ENCODE measurements at places on chromosomes 6 and 20.

- no peak for DNase-seq
These were observed 319.1 kb upstream of the NT5E start for GRCh38 chr6:85130743-85131142.

DNA sequence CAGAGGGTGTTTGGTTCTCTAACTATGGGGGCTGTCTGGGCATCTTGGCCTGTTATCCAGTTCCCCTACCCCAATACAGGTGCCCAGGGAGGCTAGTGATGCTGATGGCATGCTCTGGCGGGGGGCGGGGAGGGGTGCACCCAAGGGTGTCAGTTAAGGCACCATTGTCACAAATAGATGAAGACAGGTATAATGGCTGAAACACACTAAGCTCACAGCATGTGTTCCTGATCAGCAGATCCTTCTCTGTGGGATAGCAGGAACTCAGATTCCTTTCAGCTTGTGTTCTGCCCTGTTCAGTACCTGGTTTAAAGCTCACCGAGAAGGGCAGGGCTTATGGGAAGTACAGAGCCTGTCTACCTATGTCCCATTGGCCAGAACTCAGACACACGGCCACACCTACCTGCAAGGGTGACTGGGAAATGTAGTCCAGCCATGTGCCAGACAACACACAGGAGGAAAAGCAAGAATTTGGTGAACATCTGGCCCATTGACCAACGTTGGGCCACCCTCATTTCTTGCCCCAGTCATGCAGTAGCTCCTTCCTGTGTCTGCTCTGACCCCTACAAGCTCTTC is 3.4 kb upstream of the RSPO4 start:
- DNase-seq: peak; percentile 16

DNA sequence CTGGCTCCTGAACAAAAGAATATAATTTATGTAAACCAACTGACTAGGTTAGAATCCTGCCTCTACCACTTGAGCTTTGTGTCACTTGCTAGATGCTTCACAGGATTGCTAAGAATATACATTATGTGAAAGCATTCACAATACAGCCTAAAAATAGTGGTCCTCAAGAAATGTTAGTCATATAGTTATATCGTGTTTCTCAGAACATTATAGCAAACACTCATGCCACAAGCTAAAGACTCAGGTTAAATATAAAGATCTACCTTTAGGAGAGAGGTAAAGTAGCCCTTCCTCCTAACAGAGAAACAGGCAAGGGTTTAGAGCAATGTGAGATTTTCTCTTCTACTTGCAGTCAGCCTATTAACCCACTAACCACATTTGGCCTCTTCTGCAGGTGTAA is 17.8 kb upstream of the ALDH8A1 start:
- no peak for DNase-seq

DNA sequence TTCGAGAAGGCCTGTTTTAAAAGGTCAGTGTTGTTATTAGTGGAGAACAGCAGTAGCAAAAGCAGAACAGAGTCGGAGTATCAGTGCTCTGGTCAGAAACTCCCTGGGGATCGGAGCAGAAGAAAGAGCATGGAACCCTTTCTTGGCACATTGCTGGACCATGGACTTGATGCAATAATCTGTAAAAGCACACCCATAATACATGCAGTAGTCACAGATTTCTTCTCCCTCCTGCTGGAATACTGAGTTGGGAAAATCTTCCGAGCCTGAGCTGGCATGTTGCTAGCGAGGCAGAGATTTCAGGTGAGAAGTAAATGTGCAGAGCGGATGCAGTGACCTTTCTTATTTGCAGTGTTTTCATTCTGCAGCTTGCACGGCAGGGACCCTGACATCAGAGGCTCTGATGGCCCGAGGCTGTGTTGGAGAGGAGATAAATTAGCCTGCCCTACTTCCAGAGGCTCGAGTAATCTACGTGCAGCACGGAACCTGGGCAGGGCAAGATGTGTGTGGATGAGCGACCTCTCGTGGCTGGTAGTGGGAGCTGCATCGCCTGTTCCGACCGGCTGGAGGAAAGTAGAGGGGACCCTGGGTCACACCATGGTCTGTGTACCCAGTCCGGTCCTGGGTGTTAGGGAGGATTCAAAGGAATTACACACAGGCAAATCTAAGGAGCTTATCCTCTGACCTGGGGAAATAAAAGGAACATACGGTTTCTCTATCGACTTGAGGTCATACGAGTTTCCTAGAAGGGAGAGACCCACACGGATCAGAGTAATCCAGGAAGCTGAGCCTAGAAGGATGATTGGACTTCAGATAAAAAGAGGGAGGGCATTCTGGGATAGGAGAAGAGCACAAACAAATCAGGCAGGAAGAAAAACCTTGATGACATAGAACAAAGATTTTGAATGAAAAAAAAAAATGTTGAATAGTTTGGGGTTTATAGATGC is 137.0 kb upstream of the STMND1 start:
- no peak for DNase-seq

GRCh38 chr20:43431134-43431519 is 26.6 kb upstream of the SRSF6 start:
- no peak for DNase-seq

DNA sequence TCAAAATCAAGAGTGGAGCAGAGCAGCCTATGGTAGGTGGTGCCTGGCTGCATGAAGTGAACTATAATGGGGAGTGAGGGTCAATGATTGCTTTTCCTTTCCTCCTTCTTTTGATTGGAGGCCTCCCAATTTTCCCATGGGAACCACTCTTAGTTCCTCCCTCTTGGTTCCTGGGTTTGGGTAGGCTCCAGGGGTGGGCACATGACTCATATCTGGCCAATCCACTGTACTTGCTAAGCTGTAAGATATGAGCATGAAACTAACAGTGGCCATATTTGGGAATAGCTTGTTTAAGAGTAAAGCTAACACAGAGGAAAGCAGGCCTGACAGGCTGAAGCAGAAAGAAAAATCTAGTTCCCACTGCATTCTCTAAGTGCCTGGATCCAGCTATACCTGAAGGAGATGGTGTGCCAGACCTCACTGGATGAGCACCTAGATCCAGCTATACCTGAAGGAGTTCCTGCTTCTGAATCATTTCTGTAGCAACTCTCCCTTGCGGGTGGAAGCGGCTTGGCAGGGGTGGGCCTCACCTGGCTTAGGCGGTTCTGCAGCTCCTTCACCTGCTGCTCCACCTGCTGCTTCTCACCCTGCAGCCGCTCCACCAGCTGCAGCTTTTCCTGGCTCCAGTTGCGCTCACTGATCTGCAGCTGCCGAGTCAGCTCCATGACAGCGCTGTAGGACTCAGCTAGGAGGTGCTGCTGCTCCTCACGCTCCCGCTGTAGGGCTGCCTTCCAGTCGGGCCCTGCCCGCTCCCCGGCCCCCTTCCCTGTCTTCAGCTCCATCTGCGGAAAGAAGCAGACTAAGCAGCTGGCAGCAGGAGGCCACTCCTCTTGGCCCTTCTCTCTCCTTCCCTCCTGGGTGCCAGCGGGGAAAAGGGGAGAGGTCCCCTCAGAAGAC is 29.0 kb upstream of the DSN1 start:
- no peak for DNase-seq

GRCh38 chr6:5084781-5085647 is at the start of gene PPP1R3G:
TSS of gene PPP1R3G (plus strand) at chr6:5085341. CDS start at chr6:5085486, 145 bp downstream.
- DNase-seq: peak; percentile 2

Data from naive B cell (primary cell).